Stimulated activated CD8-positive, alpha-beta memory T cell treated with anti-CD3 and anti-CD28 coated beads, Interleukin-7, amount 100 ng/mL, for 24 hours (primary cell): ENCODE measurements at places on chromosomes 3 and 15.

DNA sequence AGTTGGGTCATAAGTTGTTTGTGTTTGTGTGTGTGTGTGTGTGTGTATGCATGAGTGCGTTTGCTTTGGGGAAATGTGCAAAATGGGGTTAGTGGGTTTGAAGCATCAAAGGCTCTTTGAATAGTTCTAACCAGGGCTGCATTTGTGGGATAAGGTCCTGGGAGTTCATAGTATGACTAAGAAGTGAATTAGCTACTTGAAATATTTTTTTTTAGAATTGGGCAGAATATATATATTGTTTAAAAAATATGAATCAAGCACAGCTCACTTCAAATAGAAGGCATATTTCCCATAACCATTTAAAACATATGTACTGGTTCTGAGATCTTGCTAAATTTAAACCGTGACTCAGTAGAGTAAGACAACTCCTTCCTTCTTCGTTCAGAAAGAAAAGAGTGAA is 43.1 kb downstream of the IGF2BP2 start:
- DNase-seq, result no peak

GRCh38 chr15:65201918-65202317 is 9.4 kb downstream of the CILP start:
- DNase-seq, result no peak

DNA sequence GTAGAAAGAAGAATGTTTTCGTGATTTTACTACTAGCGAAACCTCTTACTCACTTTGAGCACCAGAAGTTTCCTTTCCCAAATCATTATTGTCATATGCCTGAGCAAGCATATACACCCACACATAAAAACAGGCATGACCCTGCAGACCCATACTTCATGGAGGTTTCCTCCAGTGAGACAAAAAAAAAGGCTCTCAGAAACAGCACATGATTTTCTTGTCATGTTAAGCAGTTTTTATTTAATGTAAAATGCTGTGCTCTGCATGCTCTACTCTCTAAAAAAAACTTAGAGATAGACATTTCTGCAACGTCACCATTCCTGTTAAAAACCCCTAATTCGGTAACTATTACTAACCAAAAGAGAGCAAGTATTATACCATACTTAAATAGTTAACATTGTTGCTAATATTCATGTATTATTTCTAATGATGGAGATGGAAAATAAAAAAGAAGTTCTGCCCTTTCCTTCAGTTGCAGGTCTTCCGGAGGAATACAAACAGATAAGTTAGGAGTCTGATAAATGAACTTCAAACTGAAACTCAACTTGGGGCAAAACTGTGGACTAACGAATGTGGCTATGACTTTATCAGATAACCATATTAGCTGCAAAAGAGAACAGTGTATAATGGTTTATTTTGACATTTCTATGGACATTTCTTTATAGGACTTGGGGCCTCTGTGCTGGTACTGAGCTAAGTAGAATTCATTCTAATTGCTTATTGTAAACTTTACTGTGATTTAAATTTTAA is 15.9 kb downstream of the CD200R1 start:
- DNase-seq, result no peak

DNA sequence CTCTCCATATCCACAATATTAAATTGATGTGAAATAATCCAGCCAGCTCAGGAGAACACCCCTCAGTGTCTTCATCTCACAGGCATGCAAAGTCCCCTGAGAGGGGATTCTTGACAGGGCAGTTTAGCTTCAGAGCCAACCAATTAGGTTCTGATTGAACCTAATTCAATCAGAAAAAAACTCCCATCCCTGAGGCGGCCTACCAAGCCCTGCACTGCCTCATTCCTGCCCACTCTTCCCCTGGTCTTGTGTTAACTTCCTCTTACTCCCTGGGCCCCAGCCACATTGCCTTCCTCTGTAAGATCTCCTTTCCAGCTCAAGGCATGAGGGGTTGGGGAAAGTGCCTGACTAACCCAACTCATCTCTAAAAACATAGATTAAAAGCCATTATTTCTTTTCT is 46.1 kb downstream of the FRMD4B start:
- DNase-seq, result no peak

- DNase-seq, result no peak
Measured at GRCh38 chr3:42488687-42489086, 13.8 kb upstream of the VIPR1 start.

GRCh38 chr15:90435652-90436337 is 47.8 kb downstream of the IQGAP1 start:
- no peak for DNase-seq

DNA sequence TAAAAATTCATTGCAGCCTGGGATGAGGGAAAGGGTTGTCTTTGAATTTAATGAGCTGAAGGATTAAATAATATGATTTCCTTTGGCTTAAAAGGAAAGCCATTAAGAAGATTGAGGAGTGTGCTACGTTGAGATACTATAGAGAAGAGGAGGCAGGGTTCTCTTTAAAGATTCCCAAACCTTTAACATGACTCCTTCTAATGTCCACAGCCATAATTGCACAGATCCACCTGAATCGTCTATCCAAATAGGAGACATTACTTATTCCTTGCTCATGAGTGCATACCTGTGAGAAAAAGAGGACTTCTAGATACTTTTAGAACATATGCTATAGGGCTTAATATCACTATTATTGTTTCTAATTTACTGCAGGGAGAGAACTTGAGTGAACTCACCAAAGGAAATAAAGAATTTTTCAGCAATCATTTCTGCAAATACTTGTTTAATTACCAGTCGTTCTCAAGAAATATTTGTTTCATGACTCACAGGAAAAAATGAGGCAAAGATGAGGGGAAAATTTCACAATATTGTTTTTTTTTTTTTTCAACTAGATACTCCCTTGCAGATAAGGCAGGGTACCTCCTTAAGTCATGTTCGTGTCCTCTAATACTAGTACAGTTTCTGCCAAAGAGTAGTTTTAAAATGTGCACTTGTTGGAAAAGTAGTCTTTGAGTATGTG is 8.9 kb upstream of the SUCNR1 start:
- DNase-seq, result no peak
